Naive thymus-derived CD4-positive, alpha-beta T cell (primary cell): ENCODE measurements at places on chromosomes 7 and 10.

DNA sequence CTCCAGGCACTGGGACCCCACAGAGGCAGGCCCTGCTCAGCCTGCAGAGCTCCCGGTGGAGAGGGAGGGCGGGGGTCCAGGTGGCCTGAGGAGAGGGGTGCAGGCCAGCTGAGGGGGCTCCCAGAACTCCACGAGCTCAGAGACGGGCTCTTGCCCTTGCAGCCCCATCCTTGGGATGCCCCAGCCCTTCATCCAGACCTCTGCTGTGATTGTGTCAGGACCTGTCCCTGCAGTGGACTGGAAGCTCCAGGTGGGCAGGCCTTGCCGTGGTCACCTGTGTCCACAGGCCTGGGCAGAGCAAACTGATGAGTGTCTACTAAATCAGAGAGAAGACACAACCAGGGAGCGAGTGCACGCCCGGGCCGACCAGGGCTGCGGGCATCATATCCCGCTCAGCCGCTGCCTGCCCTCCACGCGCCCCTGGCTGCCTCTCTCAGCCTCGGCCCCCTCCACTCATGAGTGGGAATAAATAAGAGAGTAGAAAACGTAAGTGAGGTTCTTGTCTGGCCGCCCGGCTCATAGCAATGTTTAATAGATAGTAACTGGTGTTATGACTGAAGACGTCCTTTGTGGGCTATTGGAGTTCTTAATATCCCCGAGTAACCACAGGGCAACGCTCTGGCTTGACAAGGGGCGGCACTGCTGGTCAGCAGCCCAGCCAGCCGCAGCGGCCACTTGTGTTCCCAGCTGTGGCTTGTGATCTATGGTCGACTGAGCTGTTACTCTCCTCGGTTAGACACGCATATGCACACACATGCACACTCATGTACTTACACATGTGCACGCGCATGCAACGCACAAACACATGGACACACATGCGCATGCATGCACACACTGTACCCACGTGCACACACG is 105.6 kb downstream of the LHPP start:
- no peak overlapping the region for H3K4me3 ChIP-seq
- DNase-seq, result no peak
- no peak overlapping the region for H3K27ac ChIP-seq
- no peaks in the 10 kb centered on the region for H3K36me3 ChIP-seq

- no peak overlapping the region for H3K4me3 ChIP-seq
- H3K36me3 ChIP-seq, result no peaks in the 10 kb centered on the region
- no peaks in the 10 kb centered on the region for H3K4me1 ChIP-seq
- no peak overlapping the region for H3K27ac ChIP-seq
- no peak for DNase-seq
- H3K27me3 ChIP-seq, result no peaks in the 10 kb centered on the region
Observed at GRCh38 chr7:37942934-37943610, 22.6 kb downstream of the EPDR1 start.

- H3K27me3 ChIP-seq, result no peaks in the 10 kb centered on the region
- no peaks in the 10 kb centered on the region for H3K36me3 ChIP-seq
- no peaks in the 10 kb centered on the region for H3K4me1 ChIP-seq
- no peak overlapping the region for H3K4me3 ChIP-seq
Observed at GRCh38 chr7:82700741-82701140, 257.2 kb upstream of the CACNA2D1 start.

DNA sequence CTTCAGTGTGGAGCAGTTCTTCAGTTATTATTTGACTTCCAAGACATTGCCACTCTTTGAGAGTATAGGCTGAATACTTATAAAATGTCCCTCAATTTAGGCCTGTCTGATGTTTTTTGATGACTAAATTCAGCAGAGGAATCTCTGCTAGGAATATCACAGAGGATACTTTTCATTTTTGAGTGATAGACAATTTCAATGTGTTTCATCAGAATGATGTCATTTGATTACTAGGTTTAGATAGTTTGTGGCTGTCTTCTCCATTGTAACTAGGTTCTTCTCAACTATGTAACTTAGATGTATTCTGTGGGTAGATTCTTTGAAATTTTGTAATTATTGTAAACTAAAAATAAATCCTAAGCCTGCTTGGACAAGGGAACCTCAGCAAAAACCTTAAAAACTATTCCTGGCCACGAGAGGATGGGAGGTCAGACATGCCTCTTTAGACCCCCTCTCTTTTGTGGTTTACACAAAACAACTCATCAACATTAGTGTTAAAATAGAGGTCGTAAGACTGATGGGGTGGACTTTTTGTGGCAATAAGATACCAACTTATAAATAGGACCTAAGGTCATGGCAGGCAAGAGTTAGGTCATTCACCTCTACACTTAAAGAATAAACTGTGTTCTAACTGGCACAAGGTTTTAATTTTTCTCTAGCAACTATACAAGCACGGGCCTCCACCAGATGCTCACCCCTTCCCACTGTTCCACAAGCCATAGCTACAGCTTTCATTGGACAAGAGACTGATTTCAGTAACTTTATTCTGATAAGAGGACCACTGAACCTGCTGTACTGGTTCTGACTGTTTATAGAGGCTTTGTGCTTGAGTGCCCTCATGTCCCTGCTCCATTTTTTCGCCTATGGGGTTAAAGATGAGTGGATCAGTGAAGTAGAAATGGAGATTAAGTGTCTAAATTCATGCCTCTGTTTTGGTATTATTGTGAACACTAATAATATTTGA is 33.7 kb downstream of the CYP2C8 start:
- DNase-seq, result no peak
- no peaks in the 10 kb centered on the region for H3K36me3 ChIP-seq
- no peak overlapping the region for H3K27ac ChIP-seq
- no peak overlapping the region for H3K4me3 ChIP-seq

GRCh38 chr7:19674266-19674960 is 34.4 kb downstream of the POLR1F start:
- H3K27ac ChIP-seq, result no peak overlapping the region
- H3K36me3 ChIP-seq, result no peaks in the 10 kb centered on the region
- H3K27me3 ChIP-seq, result no peaks in the 10 kb centered on the region
- H3K4me1 ChIP-seq, result no peaks in the 10 kb centered on the region
- no peak for DNase-seq

- H3K27me3 ChIP-seq, result no peaks in the 10 kb centered on the region
- H3K36me3 ChIP-seq, result no peaks in the 10 kb centered on the region
- H3K27ac ChIP-seq, result no peak overlapping the region
Observed at GRCh38 chr10:29994811-29995210, 64.6 kb downstream of the JCAD start.

- no peak overlapping the region for H3K4me3 ChIP-seq
- H3K36me3 ChIP-seq, result no peaks in the 10 kb centered on the region
- no peaks in the 10 kb centered on the region for H3K4me1 ChIP-seq
- H3K27ac ChIP-seq, result no peak overlapping the region
- H3K27me3 ChIP-seq, result no peaks in the 10 kb centered on the region
Observed at GRCh38 chr7:45325378-45325777, 167.8 kb downstream of the RAMP3 start.

GRCh38 chr7:112204499-112205342 is 1.5 kb downstream of the DOCK4 start:
- peak overlapping the region; percentile 9 for H3K27ac ChIP-seq
- H3K4me3 ChIP-seq, result peak overlapping the region; percentile 94
- H3K27me3 ChIP-seq, result peaks cover 15% of the 10 kb centered on the region

DNA sequence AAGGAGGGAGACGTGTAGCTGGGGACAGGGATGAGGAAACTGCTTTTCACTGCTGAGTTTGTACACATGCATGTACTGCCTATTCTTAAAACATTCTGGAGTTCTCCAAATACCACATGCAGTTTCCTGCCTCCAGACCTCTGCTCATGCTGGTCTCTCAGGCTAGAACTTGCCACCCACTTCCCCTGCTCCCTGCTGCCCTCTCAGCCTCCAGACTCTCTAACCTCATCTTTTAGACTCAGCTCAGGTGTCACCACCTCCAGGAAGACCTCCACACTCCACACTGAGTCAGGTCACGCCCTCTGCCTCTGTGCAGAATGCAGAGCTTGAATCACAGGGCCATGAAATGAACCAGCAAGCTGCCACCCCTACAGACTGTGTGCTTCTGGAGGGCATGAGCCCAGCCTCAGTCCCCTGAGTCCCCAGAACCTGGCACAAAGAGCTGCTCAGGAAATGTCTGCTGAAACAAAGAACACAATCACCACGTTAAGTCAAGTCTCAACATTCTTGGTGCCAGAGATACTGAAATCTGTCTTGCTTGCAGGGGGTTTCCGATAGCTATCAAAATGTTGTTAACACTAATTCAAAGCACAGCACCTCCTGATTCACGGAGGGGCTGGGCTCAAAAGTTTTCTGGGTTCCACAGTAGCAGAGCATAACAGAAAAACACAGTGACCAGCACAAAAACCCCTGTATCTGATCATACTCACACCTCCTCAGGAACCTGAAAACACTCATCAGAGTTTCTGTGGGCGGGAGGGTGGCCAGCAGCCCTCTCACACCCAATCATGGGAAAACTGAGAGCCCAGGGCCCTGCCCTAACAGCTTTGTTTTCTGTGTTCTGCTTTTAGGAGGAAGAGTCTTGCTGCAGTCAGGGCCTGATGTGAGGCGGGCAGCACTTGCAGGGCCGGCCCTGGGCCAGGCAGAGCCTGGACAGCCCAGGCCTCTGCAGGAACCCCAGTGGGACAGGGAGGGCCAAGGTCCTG is 21.1 kb downstream of the FAM53B start:
- peaks cover 77% of the 10 kb centered on the region for H3K4me1 ChIP-seq
- H3K36me3 ChIP-seq, result no peaks in the 10 kb centered on the region
- H3K27ac ChIP-seq, result peak overlapping the region; percentile 64
- H3K4me3 ChIP-seq, result no peak overlapping the region
- H3K27me3 ChIP-seq, result no peaks in the 10 kb centered on the region
- no peak for DNase-seq

DNA sequence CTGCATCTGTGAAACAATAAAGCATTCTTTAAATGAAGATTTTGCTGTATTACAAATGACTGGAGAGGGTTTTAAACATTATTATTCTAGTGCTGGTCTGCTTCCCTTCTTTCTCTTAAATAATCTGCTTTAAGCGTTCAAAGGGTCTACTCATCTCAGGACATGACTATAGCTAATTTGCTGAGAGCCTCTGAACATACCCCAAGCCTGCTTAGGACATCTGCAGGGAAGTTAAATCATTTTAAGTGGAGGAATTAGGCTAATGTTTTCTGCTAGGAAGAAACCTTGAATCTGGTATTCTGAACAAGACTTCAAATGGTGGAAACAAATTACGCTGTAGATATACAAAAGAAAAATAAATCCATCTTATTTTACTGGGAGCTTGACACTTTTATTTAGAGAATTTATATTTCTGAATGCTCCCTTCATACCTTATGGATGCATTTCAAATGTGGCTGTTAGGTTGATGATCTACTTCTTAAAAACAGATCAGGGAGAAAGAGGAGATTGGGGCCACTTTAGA is 124.4 kb upstream of the ITGB1 start:
- no peak overlapping the region for H3K27ac ChIP-seq
- H3K4me1 ChIP-seq, result peaks cover 8% of the 10 kb centered on the region
- DNase-seq, result no peak

DNA sequence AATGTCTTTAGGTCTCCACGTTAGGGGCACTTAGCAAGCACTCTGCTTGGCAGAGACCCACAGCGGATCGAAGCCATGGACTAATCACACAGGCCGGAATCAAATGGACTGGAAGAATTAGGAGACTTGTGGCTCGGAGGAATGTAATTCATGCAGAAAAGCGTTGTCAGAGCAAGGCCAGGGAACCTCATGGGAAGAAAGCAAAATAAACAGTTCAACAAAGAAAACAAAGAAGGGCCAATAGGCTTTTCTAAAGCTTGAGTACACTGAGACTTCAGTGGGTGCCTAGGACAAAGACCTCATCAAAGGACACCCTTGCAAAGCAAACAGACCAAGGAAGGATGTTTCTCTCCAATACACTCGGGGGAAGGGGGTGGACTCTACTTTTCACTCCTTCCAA is 171.1 kb downstream of the GLI3 start:
- DNase-seq, result no peak
- no peak overlapping the region for H3K4me3 ChIP-seq
- H3K36me3 ChIP-seq, result no peaks in the 10 kb centered on the region

- no peaks in the 10 kb centered on the region for H3K4me1 ChIP-seq
- H3K36me3 ChIP-seq, result no peaks in the 10 kb centered on the region
- DNase-seq, result no peak
- no peak overlapping the region for H3K4me3 ChIP-seq
Observed at GRCh38 chr7:22577470-22578001, 77.5 kb upstream of the STEAP1B start.

GRCh38 chr10:25522946-25523608 is 348.3 kb downstream of the GPR158 start:
- no peak for DNase-seq
- no peak overlapping the region for H3K4me3 ChIP-seq
- H3K27ac ChIP-seq, result no peak overlapping the region
- H3K4me1 ChIP-seq, result no peaks in the 10 kb centered on the region
- no peaks in the 10 kb centered on the region for H3K36me3 ChIP-seq

GRCh38 chr10:98289802-98290209 is 21.8 kb upstream of the LOXL4 start:
- DNase-seq, result no peak
- H3K27me3 ChIP-seq, result no peaks in the 10 kb centered on the region
- no peaks in the 10 kb centered on the region for H3K36me3 ChIP-seq
- no peak overlapping the region for H3K4me3 ChIP-seq
- H3K4me1 ChIP-seq, result no peaks in the 10 kb centered on the region
- no peak overlapping the region for H3K27ac ChIP-seq

- no peaks in the 10 kb centered on the region for H3K36me3 ChIP-seq
- no peaks in the 10 kb centered on the region for H3K4me1 ChIP-seq
- H3K27ac ChIP-seq, result no peak overlapping the region
- H3K4me3 ChIP-seq, result no peak overlapping the region
- H3K27me3 ChIP-seq, result no peaks in the 10 kb centered on the region
Observed at GRCh38 chr10:47016564-47016963, 105.3 kb downstream of the PTPN20 start.

DNA sequence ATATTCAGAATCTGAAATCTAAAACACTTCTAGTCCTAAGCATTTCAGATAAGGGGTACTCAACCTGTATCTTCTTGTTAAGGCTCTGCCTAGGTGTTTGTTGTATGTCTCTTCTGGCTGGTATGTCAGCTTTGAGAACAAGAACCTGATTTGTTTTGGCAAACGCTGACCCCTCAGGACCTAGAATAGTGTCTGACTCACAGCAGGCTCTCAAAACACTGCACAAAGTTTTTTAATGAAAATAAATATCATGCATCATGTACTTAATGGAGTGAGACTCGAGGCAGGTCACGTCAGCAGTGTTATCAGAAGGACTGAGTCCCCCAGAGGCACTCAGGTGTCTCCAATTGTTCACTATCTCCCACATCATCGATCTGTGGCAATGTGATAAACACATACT is 99.1 kb downstream of the GLI3 start:
- DNase-seq, result no peak
- H3K4me3 ChIP-seq, result no peak overlapping the region
- H3K27me3 ChIP-seq, result no peaks in the 10 kb centered on the region
- H3K27ac ChIP-seq, result no peak overlapping the region

GRCh38 chr7:81180573-81180972 is 261.7 kb upstream of the SEMA3C start:
- no peaks in the 10 kb centered on the region for H3K27me3 ChIP-seq
- H3K4me1 ChIP-seq, result no peaks in the 10 kb centered on the region
- no peaks in the 10 kb centered on the region for H3K36me3 ChIP-seq
- H3K27ac ChIP-seq, result no peak overlapping the region
- H3K4me3 ChIP-seq, result no peak overlapping the region
